ENCODE measurements at places on chromosomes 3 and 15. TPM values are rescaled to one million over a fixed set of nuclear protein-coding genes. Genes with fewer than 3 reads are reported as not detected.

DNA sequence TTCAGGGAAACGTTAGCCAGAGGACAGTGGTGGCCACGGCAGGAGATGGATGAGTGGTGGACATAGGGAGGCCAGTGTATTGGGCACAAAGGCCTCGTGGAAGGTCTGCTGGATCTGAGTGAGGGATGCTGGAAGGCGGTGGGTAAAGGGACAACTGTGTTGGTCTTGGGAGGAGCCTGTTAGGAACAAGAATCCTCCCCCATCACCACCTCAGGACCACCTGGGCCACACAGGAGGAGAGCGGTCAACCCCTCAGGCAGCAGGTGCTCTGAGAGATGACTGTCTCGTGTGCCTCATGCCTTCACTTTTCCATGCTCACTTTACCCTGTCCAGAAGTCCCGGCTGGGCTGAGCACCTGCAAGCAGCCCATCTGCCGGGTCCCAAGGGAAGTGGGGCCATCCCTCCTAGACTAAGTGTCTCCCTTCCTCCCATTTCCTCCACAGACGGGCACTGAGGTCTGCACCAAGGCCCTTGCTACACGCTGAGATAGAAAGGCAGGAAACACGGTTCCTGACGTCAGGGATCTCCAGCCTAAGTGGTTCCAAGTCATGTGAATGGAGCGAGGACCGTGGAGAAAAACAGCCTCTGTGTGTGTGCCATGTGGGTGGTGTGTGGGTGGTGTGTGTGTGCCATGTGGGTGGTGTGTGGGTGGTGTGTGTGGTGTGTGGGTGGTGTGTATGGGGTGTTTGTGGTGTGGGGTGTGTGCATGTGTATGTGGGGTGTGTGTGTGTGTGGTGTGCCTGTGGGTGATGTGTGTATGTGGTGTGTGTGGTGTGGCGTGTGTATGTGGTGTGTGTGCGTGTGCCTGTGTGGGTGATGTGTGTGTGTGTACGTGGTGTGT lies 47.8 kb upstream of the CTSH start:
- peak; percentile 69 for DNase-seq
- no peaks in the 10 kb centered on the region for H3K27me3 ChIP-seq
- H3K4me1 ChIP-seq: peaks cover 55% of the 10 kb centered on the region
- no peaks in the 10 kb centered on the region for H3K36me3 ChIP-seq
- peak overlapping the region; percentile 34 for H3K27ac ChIP-seq
- H3K4me3 ChIP-seq: no peak overlapping the region

GRCh38 chr3:148150141-148150540 lies 547.6 kb upstream of the AGTR1 start:
- H3K36me3 ChIP-seq: no peaks in the 10 kb centered on the region
- no peak for DNase-seq
- no peak overlapping the region for H3K4me3 ChIP-seq

Gene ACAN
- total RNA-seq: 0.12 TPM

Gene TMEM212
- 5.2 TPM for total RNA-seq

- no peak for DNase-seq
- no peak overlapping the region for H3K4me3 ChIP-seq
- H3K36me3 ChIP-seq: peaks cover 83% of the 10 kb centered on the region
- no peak overlapping the region for H3K27ac ChIP-seq
- H3K27me3 ChIP-seq: no peaks in the 10 kb centered on the region
Measured at GRCh38 chr3:11820531-11821041, 26.1 kb downstream of the TAMM41 start.

DNA sequence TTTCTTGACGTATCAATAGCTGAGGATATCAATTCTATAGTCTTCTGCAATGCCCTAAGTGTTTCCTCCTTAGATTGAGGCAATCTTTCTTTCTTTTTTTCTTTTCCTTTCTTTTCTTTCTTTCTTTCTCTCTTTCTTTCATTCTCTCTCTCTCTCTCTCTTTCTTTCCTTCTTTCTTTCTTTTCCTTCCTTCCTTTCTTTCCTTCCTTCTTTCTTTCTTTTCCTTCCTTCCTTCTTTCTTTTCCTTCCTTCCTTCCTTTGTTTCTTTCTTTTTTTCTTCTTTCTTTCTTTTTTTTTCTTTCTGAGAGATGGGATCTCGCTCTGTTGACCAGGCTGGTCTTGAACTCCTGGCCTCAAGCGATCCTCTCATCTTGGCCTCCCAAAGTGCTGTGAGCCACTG lies 10.0 kb upstream of the DNAAF4 start:
- H3K36me3 ChIP-seq: no peaks in the 10 kb centered on the region
- H3K27ac ChIP-seq: no peak overlapping the region
- no peaks in the 10 kb centered on the region for H3K27me3 ChIP-seq

Gene AGBL1
- total RNA-seq: 12.0 TPM

DNA sequence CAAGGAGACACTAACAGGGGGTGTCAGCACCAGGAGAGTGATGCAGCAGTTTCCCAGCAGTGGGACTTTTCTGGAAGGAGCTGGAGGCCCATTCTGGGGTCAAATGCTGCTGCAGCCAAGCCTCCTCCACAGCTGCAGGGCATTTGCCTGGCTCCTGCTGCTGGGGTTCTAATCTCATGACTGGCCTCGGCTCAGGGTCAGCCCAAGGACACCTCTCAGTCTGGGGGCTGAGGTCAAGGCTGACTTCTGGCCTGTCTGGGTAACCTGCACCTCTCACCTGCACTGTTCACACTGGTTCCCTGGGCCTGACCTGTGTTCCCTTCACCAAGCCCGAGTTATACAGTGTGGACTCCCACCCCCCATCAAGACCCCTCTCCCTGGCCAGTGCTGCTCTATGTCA lies 10.4 kb upstream of the C15orf39 start:
- no peak overlapping the region for H3K4me3 ChIP-seq
- H3K4me1 ChIP-seq: peaks cover 11% of the 10 kb centered on the region
- no peak overlapping the region for H3K27ac ChIP-seq
- no peaks in the 10 kb centered on the region for H3K27me3 ChIP-seq
- DNase-seq: no peak

DNA sequence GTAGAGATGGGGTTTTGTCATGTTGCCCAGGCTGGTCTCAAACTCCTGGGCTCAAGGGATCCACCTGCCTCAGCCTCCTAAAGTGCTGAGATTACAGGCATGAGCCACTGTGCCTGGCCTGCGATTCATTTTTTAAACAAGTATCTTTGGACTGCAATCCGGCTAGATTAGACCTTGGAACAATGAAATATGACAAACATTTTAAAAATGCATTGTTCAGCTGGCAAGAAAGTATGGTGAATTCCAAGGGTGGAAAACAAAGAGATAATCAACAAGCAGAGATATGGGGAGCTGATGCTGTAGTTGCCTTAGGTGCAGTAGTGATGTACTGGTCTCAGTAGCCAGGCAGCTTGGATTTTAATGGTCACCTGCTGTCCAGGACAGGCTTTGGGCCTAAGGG lies 95.8 kb upstream of the GOLGA8J start:
- H3K4me3 ChIP-seq: no peak overlapping the region
- H3K27ac ChIP-seq: no peak overlapping the region
- H3K4me1 ChIP-seq: no peaks in the 10 kb centered on the region
- no peaks in the 10 kb centered on the region for H3K36me3 ChIP-seq

DNA sequence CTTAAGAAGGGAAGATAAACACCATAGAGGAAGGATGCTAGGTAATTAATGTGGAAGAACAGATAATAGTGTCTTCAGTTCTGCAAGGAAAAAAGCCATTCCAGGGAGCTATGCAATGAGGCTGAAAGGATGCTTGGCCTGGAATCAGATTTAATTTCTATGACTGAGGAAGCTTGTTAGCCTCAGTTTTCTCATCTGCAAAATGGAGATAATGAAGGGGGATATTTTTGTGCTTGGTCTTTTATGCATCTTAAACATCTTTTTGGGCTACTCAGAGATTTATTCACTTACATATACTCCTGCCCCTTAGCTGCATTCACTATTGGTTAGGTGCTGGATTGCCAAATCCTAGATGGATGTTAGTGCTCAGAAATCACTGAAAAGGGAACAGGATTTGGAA lies 16.7 kb downstream of the DNAJB11 start:
- peaks cover 40% of the 10 kb centered on the region for H3K36me3 ChIP-seq
- DNase-seq: no peak
- no peak overlapping the region for H3K4me3 ChIP-seq
- no peak overlapping the region for H3K27ac ChIP-seq

DNA sequence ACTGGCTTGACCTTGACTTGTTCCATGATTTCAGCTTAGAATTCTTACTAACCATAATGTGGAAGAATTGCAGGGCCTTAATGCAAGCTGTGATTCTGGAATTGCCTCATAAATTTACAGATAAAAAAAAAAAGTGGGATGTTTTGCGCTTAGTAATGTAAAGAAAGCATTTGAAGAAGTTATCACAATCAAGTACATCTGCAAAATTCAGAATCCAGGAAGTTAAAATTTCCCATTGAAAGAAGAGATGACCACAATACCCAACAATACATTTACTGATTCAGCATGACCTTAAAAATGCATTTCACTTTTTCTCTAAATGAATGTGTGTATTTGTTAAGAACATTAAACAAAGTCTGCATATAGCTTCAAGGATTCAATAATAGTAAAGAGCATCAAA lies 65.1 kb upstream of the CCNL1 start:
- no peaks in the 10 kb centered on the region for H3K27me3 ChIP-seq
- H3K4me3 ChIP-seq: no peak overlapping the region

- H3K4me3 ChIP-seq: no peak overlapping the region
- DNase-seq: no peak
- peak overlapping the region; percentile 48 for H3K27ac ChIP-seq
Measured at GRCh38 chr15:66882251-66883020, 180.4 kb downstream of the SMAD6 start.

Gene TGM5
- 0.32 TPM for total RNA-seq

- peaks cover 39% of the 10 kb centered on the region for H3K36me3 ChIP-seq
- H3K4me3 ChIP-seq: no peak overlapping the region
- peak overlapping the region; percentile 59 for H3K27ac ChIP-seq
Measured at GRCh38 chr15:41258750-41259471, 27.8 kb downstream of the CHP1 start.

DNA sequence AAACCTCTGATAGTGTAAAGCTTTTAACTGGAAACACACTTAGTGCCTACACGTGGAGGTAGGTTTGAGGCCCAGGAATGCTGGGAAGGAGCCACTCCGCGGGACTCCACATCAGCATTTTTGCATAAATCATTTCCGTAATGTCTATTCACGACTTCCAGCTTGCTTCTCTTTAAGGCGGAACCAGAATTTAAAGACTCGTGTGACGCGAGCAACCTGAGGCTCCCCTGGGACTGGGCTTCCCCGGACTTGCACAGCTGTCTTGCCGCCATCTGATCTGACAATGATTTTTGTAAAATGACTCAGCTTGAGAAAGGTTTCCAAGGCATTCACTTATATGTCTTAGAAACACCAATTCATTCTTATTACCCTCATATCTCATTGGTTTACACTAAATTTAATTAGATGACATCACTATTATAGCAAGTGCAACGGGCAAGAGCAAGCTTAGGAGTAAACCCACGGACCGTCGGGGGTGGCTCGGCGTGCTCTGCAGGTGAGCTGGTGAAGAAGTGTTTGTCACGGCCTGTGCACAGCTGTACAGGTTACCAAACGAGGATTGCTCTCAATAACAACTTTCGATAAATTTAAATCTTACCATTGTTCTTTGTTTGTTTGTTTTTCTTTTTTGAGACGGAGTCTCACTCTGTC lies 95.2 kb downstream of the CHSY1 start:
- H3K27ac ChIP-seq: no peak overlapping the region
- DNase-seq: peak; percentile 10
- peaks cover 4% of the 10 kb centered on the region for H3K4me1 ChIP-seq
- H3K36me3 ChIP-seq: no peaks in the 10 kb centered on the region
- no peaks in the 10 kb centered on the region for H3K27me3 ChIP-seq

GRCh38 chr3:155859859-155860258 lies 5.6 kb upstream of the SLC33A1 start:
- no peaks in the 10 kb centered on the region for H3K4me1 ChIP-seq
- DNase-seq: no peak
- no peak overlapping the region for H3K27ac ChIP-seq
- no peak overlapping the region for H3K4me3 ChIP-seq
- no peaks in the 10 kb centered on the region for H3K27me3 ChIP-seq

DNA sequence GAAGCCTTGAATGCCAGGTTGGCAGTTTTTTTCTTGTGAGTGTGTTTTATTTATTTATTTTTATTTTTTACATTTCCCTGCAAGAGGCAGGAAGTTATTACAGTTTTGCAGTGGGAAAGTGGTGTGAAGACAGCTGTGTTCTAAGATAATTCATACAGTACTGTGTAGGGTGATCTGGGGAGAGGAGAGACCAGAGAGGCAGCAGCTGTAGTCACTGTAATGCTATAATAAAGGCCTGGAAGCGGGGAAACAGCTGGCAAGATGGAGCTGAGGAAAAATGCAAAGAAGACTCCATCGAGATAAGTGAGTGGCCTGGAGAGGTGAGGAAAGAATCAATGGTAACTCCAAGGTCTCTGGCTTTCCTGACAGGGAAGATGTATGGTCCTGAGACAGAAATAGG lies 23.1 kb downstream of the CNTN3 start:
- H3K36me3 ChIP-seq: no peaks in the 10 kb centered on the region
- no peaks in the 10 kb centered on the region for H3K27me3 ChIP-seq
- no peak overlapping the region for H3K27ac ChIP-seq
- H3K4me1 ChIP-seq: no peaks in the 10 kb centered on the region
- no peak for DNase-seq

Gene PLA2G4E
- total RNA-seq: 1.1 TPM

GRCh38 chr15:51681303-51681963 lies at the start of gene SCG3:
Gene SCG3, plus strand, starts transcription at chr15:51681503. Its CDS starts 253 bp downstream, at chr15:51681756.
- H3K4me1 ChIP-seq: no peaks in the 10 kb centered on the region
- no peak within 1 kb of the TSS for H3K27ac ChIP-seq
- peak within 1 kb of the TSS; percentile 6 for H3K4me3 ChIP-seq
- no peaks in the 10 kb centered on the region for H3K36me3 ChIP-seq
- H3K27me3 ChIP-seq: peaks cover 30% of the 10 kb centered on the region

Gene ROPN1
- total RNA-seq: not detected

DNA sequence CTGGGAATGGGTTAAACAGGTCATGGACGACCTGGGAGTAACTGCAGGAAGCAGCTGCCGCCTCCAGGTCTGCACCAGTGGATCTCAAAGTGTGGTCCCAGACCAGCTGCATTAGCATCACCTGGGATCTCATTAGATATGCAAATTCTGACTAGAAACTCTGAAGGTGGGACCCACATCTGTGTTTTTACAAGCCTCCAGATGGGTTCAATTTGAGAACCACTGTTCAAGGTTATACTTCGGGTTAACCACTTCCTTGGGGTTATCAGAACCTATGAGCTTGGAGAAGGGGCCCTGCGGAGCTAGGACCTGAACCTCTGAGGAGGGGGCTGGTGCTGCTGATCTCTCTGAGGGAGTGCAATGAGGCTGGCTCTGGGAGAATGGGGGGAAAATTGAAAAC lies 324.8 kb upstream of the CTDSPL start:
- H3K27me3 ChIP-seq: no peaks in the 10 kb centered on the region
- H3K27ac ChIP-seq: no peak overlapping the region
- peaks cover 55% of the 10 kb centered on the region for H3K36me3 ChIP-seq
- no peak overlapping the region for H3K4me3 ChIP-seq
- no peak for DNase-seq
- H3K4me1 ChIP-seq: no peaks in the 10 kb centered on the region

Gene SNAPC5
- total RNA-seq: 26.1 TPM

Gene METTL6
- total RNA-seq: 18.1 TPM

Measured in lower lobe of right lung (tissue), 2 donors.